ENCODE measurements at places on chromosomes 3 and 15.

DNA sequence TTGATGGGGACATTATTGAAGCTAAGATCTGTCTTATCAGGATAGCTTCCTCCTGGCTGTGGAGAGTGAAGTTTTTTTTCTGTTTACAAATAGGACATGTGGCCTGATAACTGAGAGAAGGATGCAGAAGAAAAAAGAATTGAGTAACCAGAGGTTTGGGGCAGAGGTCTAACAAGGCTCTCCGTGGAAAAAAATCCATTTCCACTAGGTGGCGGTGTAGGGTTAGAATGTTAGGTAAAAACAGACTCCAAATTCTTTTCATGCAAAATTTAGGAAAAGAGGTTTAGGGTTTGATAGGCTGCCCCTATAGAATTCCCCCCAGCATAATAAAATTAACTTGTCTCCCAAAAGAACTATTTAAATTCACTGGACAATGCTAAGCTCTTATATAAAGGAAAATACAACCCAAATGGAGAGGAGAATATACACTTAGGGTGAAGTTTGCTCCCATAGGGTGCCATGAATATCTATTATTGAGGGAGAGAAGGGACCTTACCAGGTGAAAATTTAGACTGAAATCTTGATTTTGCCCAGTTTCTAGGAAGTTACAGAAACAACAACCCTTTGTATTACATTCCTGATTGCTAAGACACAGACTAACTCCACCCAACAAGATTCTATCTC, 1560.4 kb downstream of the OTOL1 start:
- no peak for DNase-seq

GRCh38 chr3:88312256-88312655, 162.5 kb downstream of the C3orf38 start:
- DNase-seq, result no peak

DNA sequence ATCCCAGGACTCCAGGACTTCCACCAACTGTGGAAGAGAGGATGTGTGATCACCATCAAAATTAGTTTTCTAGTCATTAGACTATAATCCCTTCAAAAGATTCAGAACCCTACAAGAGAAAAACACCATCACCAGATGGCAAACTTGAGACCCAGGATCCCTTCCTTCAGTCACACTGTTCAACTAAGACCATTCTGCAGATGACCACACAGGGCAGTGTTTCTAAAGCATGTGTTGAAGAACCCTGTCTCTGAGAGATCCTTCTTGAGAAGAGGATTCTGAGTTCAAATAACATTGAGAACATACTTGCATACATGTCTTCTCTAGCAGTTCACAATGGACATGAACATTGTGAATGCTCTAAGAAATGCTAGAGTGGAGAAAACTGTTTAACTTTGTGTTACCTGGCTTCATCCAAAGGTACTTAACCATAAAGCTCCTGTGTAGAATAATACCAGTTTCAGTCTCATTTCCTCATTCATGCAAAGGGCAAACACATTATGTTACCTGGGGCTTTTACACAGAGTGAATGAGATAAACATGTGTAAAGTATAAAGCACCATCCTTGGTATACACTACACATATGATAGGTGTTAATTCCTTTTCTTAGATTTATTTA, 2.4 kb upstream of the ADGRG7 start:
- DNase-seq, result no peak

DNA sequence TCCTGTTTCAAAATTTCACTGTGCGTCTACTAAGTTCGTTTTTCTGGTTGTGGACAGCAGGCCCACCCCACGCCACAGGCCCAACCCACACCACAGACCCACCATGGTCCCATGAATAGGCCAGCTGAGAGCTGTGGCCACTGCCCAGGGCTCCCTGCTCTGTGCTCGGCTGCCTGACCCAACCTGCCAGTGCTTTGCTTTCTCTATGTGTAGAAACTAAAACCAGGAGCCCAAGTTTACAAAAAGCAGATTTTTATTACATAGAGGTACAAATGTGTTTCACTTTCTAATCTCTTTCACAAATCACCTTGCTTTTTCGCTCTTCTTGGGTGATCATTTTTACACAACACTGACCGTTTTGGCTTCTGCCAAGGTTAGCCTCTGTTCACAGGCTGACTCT, 69.1 kb downstream of the HERC2 start:
- DNase-seq, result no peak

DNA sequence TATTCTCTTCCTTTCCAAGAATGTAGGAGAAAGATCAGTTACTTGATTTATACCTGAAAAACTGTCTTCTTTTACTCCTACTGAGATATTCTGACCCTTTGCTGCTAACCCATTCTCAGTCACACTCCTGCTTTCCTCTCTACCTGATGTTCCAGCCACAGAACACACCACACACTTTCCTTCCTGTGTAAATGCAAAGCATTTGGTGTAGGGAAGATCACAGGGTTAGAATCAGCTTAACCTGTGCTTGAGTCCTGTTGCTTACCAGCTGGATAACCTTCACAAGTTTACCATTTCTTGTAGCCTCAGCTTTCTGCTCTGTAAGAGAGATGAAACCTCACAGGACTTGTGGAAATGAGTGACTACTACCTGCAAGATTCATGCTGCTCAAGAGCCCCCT, 489.8 kb upstream of the GOLIM4 start:
- no peak for DNase-seq

DNA sequence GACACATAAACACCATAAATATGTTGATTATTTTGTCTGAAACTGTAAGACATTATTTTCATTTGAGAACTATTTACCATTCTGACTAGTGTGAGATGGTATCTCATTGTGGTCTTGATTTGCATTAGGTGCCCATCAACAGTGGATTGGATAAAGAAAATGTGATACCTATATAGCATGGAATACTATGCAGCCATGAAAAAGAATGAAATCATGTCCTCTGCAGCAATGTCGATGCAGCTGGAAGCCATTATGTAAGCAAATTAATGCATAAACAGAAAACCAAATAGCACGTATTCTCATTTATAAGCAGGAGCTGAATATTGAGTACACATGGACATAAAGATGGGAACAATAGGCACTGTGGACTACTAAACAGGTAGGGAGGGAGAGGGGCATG, 258.7 kb upstream of the TPRG1 start:
- no peak for DNase-seq

- DNase-seq, result no peak
Measured at GRCh38 chr15:62932436-62932835, 110.1 kb upstream of the TPM1 start.

DNA sequence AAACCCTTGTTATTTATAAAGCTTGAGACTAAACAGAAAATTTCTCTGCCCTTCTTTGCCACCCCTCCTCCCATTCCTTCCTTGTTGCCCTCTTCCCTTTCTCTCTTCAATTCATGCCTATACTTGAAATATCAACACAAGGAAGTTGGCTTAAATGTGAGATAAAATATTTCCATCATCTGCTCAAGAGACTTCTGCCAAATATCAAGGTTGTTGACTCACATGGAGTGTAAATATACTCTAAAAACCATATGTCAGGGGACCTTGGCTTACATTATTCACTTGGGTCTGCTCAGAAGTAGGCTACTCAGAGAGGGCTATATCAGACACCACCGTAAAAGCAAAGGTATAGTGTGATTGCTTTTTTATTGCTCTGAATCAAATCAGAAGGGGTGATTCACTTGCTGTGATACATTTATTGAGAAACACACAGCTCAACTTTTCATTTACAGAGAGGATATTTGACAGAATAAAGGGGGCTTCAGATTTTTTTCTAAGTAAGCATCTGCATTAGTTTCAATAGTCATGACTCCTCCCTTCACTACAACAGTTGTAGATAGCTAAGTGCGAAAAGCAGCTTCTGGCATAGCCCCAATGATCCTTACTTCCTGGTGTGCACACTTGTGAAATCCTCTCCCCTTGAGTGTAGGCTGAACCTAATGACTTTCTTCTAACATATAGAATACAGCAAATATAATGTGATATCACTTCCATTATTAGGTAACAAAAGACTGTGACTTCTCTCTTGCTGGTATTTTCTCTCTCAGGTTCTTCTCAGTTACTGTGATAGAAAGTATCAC, 386.2 kb downstream of the EFHB start:
- no peak for DNase-seq

DNA sequence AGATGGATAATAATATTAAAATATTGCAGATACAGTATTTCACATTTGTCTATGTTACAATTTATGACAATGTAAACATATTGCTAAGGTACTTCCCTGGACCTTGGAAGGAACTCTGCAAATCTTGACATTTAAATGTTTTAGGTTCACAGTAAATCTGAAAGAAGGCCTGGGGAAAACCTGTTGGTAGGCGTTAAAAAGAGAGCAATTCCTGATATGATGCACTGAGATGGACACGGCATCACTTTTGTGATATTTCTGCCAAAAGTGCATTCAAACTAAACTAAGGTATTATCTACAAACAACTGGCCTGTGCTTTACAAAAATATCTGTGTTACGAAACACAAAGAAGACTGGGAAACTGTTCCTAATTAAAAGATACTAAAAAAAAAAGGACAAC, 6.1 kb upstream of the TP63 start:
- no peak for DNase-seq

DNA sequence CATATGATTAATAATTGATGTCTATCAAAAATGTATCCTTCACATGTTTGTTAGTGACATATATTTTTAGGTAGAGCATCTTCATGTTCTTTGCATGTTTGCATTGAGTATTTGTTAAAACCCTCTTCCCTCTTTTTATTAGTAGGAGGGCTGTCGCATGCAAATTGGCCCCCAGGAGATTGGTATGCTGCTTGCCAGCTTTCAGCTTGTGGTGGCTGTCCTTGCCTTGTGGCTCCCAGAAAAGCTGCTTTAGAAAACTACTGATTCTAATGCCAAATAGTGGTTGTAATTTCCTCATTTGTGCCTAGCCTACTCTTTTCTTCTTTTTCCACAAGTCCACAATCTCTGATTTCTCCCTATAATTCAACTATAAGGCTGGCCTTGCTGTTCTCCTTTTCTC, 886.8 kb downstream of the VGLL3 start:
- no peak for DNase-seq

DNA sequence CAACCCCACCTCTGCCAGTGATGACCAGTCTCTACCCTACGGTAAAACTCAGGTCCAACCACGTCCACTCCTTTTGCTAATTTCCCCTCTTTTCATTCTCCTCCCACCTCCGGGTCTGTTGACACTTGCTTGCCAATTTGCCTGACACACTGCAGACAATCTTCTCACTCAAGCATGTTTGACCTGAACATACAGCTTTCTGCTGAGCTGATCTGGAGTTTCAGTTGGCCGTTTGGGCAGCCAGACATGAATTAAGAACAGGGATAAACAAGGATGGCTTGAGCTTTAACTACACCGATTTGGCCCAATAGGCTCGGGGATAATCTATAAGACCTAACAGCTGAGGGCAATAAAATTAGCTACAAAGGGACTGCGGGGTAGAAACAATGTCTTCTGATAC, 758.6 kb upstream of the CFAP20DC start:
- no peak for DNase-seq

- peak; percentile 76 for DNase-seq
Measured at GRCh38 chr15:98647026-98647773, 1.1 kb upstream of the IGF1R start.

DNA sequence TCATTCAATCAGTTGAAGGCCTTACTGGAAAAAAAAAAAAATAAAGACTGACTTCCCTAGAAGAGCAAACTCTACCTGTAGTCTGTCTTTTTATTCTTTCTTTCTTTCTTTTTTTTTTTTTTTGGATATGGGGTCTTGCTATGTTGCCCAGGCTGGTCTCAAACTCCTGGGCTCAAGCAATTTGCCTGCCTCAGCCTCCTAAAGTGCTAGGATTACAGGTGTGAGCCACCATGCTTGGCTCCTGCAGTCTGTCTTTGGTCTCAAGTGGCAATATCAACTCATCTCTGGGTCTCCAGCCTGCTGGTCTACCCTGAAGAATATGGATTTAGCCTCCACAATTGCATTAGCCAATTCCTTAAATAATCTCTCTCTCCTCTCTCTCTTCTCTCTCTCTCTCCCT, 167.7 kb upstream of the P2RY1 start:
- no peak for DNase-seq

- DNase-seq, result no peak
Measured at GRCh38 chr15:61916104-61916503, 144.1 kb downstream of the VPS13C start.

GRCh38 chr15:80743189-80743833, 35.9 kb upstream of the CEMIP start:
- no peak for DNase-seq

GRCh38 chr3:152283492-152284381, 15.0 kb downstream of the MBNL1 start:
- no peak for DNase-seq

DNA sequence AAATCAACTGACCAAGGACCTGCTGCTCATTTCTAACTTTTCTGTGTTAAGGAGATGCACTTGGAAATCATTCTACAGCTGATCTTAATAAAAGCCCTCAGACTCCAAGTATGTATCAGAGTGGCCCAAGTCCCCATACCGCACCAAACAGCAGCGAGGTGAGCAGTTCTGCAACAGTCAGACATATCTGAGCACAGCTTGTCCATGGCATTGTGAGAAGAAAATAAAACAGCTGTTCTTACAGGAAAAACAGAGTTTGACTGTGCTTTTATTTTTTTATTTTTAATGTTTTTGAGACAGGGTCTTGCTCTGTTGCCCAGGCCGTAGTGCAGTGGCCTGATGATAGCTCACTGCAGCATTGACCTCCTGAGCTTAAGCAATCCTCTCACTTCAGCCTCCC, 131.8 kb downstream of the ADAMTS9 start:
- no peak for DNase-seq

DNA sequence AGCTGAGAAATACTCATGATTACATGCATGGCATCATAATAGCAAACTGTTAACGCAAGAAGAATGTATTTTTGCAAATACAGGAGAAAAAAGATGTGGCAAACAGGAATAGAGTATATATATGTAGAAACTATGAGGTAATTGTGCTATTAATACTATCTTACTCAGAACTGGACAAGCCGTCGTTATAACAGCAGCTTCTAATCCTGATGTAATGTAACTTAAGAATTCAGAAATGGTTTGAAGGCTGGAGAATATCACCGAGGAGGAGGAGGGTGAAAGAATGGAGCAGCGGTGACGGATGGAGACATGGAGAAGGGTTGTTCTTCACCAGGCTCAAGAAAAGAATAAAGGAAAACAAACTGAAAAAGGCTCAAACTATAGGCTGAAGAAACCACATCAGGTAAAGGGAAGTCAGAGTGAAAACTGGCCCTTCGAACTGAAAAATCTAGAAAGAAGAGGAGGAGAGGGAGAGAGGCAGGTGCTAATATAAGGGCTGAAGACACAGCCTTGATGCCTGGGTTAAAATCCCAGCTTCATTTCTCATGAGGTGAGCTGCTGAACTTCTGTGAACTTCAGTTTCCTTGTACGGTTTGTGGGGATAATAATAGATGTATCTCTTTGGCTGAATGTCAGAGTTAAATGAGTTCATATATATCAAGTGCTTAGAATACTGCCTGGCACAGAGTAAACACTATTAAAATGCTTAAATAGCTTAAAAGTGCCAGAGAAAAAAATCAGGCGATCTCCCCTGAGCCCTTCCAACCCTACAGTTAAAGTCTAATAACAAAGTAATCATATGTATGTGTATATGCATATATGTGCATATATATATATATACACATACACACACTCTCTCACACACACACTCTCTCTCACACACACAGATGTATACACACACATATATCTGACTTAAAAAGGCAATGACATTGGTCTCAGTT, 43.9 kb downstream of the GOLIM4 start:
- no peak for DNase-seq
